GM10248 (cell line): ENCODE measurements at places on chromosomes 7 and 10.

- no peak for DNase-seq
These were observed 8.2 kb downstream of the AGFG2 start for GRCh38 chr7:100546926-100547800.

- DNase-seq = no peak
These were observed 44.7 kb downstream of the MYO3A start for GRCh38 chr10:25978771-25979170.

DNA sequence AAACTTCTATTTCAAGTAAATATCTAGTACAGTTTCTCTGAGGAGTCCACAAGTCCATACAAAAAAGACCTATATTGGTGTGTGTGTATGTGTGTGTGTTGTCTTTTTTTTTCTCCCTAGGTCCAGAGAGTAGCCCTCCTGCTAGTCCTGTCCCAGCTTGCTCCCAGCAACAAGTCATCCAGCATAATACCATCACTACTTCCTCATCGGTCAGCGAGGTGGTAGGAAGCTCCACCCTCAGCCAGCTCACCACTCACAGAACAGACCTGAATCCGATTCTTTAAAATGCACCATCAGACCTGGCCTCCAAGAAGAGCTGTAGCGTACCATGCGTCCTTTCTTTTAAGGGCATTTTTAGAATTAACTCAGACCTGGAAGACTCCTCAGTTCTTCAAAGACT is 139.1 kb downstream of the TRIL start:
- no peak for DNase-seq

DNA sequence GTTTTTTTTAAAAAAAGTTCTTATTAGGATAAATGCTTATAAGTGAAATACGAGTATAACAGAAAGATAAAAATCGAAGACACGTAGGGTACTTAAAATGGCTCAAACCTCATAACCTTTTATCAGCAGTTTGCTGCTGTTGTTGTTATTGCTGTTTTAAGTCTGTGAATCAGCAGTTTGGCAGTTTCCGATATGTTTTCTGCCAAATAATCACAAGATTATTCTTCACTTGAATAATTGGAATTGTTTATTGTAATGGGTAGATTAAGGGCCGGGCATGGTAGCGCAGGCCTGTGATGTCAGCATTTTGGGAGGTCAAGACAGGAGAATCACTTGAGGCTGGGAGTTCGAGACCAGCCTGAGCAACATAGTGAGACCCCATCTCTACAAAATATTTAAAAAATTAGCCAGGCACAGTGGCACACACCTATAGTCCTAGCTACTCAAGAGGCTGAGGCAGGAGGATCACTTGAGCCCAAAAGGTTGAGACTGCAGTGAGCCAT is 177.6 kb downstream of the VTI1A start:
- no peak for DNase-seq

DNA sequence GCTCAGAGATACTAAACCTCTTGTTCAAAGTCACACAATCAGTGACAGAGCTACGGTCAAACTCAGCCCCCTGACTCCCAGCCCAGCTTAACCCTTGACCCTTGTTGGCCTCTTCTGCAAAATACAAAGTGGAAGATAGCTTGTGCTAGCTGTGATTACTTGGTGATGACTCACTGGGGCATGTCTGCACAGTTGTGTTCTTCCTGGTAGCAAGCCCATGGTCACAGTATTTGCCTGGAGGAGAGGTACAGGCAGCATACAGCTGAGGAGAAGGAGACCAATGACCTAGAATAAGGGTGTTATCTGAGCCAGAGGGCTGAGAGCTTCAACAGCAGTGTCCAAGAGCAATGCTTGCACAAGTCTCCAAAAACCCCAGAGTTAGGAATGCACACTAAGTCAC is 5.7 kb upstream of the HSPA12A start:
- DNase-seq = no peak

GRCh38 chr10:86188326-86188725 is 178.3 kb downstream of the GRID1 start:
- DNase-seq = no peak

DNA sequence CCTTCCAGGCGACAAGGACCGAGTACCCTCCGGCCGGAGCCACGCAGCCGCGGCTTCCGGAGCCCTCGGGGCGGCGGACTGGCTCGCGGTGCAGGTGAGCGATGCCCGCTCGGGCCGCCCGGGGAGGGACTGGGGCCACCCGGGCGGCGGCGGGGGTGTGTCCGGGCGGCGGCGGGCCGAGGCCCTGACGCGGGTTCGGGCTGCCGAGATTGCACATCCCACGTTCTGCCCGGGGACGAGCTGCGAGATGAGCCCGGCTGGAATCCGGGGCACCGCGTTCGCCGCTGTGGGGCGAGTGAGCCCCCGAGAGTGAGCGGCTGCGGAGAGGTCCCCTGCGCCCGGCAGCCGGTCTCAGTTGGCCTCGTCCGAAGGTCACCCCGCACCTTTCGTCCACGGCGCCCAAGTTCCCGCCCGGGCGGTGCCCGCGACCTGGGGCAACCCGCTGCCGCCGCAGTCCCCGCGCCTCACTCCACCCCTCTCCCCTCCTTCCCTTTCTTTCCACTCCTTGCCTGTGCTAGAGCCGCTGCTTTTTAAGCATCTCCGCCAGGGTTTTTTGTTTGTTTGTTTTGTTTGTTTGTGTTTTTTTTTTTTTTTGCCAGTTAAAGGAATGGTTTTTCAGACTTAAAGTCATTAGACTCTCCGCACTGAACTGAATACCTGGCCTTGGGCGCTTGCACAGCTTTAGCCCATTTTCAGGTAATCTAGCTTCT is 515 bp downstream of the RALA start:
- peak; percentile 69 for DNase-seq

DNA sequence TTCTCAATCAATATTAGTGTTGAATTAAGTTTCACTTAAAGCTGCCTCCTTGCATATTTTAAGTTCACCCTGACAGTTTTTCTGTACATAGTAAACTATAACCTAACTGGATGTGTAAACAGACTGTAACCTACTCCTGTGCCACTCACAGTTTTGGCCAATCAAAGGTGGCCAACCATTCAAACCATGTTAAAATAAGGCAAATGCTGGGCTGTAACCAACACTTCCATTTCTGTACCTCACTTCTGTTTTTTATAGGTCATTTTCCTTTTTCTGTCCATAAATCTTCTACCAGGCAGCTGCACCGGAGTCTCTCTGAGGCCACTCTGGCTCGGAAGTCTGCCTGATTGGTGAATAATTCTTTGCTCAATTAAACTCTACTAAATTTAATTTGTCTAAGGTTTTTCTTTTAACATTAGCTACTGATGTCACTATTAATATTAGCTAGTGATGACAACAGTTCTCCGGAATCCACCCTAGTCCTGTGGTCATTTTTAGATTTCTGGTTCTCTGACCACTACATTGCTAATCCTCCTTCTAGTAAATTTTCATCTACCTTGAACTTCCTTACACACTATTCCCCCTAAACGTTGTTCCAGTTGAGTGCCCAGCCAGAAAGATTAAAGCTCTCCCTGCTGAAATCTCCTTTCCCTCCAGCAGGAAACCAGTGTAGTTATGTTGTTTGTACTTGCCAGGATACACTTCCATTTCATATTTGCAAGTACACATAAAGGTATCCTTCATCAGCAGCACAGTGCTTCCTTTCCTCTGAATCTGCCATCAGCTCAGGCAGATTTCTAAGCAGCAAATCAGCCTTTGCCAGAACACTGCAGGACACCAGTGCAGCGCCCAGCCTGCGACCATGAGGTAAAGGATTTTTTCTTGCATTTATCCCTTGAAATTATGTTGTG is 18.6 kb upstream of the IFIT2 start:
- DNase-seq = no peak

GRCh38 chr7:136693166-136694119 is 175.0 kb upstream of the CHRM2 start:
- DNase-seq = no peak

GRCh38 chr10:12787297-12787696 is 214.2 kb downstream of the CCDC3 start:
- no peak for DNase-seq

- no peak for DNase-seq
These were observed 124.0 kb downstream of the SDK1 start for GRCh38 chr7:3425087-3425486.

DNA sequence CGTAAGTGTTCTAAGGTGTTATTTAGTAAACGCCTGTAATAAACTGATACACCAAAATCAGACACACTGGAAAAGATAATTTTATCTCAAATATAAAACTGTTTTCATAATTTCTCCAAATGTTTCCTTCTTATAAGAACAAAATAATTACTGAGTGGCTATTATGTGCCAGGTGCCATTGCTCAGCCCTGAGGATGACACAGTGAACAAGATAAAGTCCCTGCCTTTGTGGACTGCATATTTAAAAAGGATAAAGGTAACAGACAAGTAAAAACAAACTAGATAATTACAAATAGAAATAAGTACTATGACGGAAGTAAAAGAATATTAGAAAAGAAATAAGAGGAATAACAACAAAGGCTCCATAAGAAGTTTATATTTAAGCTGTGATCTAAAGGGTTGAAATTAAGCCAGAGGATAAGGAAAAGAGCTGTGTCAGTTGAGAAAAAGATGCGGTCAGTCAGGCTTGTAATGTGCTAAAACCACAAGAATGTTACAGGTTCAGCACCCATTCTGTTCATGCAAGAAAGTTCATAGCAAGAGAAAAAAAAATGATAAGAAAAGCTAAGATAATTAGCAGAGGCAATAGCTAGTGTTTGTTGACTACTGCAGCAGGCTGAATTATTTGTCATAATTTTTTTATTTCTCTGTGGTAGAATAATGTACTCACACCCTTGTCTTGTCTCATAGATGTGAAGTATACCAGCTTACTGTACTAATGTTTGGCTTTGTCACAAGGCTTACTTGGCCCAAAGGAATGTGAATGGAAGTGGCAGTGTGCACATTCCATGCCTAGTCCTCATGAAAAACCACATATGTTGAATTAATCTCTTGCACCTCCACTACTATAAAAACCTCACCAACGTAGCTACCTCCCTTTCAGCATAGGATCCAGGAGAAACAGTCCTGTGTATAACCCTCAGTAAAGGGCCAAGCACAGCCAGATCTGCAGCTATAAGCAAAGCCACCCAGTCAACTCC is 75.1 kb downstream of the CRPPA start:
- DNase-seq = no peak

GRCh38 chr7:44375926-44376342 is 50.5 kb upstream of the CAMK2B start:
- DNase-seq = no peak

DNA sequence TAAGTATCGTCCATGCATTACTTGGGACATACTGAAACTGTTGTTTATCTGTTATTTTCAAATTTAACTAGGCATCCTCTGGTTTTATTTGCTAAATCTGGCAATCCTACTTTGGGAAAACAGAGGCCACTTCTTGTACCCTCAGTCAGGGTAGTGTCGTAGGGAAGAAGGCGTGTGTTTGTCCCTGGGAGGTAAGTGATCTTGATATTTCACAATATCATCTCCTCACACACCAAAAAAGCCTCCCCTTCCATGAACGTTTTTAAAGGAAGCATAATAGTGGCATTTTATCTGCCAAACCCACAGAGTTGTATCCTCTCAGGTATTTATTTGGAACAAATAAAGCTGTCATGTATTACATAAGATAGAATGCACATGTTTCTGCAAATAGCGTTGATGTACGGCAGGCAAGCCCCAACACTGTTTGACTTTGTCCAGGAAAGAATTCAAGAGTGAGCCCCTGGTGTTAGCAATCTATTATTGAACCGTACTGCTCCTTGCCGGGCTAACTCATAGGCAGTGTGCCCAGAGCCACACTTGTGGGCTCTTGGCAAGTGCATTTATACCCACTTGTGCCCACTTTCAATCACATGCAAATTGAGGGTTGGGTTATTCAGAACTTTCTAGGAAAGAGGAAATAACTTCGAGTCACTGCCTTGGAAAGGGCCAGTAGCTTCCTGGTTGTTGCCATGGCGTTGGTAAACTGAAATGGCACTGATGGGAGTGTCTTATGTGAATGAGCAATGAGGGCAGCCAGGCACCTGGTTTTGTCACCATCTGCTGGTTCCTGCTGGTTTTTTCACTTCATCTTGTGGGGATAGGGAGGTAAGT is 266.0 kb downstream of the USP6NL start:
- no peak for DNase-seq

DNA sequence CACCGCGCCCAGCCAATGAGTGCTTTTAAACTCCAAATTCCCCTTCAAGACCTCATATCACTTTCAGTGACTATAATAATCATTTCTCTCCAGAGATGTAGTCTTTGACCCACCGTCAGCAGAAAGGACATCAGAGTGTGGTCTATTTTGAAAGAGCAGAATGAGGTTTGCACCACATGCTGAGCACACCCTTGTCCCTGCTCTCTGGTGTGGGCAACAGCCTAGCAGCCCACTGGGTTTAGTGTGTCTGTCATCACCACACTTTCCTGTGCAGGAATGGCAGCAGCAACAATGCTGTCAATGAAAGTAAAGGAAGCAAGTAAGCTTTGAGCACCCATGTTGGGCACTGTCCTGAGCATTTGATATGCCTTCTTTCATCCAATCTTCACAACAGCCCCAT is 122.4 kb downstream of the PLXNA4 start:
- no peak for DNase-seq

DNA sequence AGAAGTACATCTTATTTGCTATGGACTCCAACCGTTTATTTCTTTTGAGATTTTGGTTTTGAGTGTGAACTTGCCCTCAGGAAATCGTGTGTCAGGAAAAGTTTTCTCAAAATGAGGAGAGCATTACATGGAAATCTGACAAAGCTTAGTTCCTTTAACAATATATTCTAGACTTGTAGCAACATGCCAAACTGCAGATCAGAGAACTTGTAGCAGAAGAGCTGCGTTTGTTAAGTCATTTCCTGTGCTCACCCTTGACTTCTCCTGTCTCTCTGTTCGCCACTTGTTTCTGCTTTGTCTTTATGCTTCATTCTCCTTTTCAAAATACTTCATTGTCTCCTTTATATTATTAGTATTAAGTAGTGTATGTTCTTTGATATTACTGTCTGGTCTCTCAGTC is 116.6 kb upstream of the FOXP2 start:
- DNase-seq = no peak

DNA sequence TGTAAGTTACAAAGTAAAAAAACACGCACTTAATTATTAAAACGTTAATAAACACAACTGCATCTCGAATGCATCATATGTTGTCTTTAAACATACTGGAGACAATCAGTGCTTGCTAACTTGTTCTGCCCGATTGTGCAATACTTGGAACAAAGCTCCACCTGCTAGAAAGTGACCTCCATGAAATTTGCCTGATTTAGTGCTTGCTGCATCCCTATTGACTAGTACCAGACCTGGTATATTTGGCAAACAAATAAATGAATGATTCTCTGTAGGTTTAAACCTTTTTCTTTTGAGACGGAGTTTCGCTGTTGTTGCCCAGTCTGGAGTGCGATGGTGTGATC is 6.2 kb downstream of the BZW2 start:
- DNase-seq = no peak

GRCh38 chr10:188546-188945 is 53.3 kb downstream of the ZMYND11 start:
- no peak for DNase-seq
